NCI-H187 (cell line): ENCODE measurements at places on chromosomes 5 and 9.

- DNase-seq = no peak
Measured at GRCh38 chr9:97386265-97386633, 25.6 kb upstream of the TDRD7 start.

DNA sequence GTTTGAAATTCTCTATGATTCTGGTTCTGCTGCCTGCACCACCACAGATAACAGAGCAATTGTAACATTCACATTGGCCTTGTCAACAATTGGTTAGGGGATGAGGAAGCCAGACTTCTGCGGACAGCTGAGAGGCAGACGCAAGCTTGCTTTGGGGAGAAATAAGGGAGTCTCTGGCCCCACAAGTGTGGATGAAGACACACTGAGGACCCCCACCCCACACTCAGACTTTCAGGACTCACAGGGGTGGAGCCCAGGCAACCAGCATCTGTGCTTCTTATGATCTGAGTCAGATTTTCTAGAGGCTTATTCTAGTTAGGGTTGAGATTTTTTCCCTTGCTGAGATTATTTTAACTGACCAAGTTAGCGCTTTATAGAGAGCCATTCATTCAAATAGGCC lies 140.3 kb upstream of the IRX2 start:
- DNase-seq = no peak

- DNase-seq = no peak
Measured at GRCh38 chr5:76941000-76941399, 11.8 kb upstream of the CRHBP start.

GRCh38 chr9:91682806-91683205 lies 259.2 kb upstream of the NFIL3 start:
- DNase-seq = no peak

DNA sequence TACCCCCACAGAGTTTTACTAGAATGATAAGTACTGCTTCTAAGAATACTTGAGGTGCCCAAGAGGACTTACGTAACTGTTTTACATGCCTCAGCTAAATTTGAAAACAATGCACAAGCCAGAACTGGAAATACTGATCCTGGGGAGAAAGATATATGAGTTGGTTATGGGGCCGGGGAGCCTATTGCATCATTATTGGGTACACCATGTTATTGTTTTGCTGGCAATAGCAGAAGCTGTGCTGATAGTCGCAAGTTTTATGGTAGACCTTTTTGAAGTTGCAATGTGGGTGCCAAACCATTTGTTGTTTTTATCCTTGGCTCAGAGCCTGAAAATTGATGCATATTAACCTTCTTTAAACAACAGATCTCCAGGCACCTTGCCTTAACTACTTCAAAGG lies 108.4 kb upstream of the DHFR start:
- no peak for DNase-seq

DNA sequence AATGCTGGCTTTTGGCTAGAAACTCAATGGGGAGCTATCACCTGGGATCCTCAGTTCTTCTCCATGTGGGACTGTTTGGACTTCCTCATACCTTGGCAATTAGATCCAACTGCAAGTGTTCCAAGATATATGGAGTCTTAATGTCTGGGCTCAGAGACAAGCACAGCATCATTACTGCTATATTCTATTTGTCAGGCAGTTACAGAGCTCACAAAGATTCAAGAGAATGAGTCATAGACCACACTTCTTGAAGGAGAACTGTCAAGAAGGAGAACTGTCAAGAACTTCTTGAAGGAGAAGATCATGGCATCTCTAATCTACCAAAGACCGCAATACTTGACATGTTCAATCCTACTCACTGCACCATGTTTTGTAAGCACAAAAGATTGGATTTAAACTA lies 106.8 kb upstream of the NREP start:
- DNase-seq = no peak

DNA sequence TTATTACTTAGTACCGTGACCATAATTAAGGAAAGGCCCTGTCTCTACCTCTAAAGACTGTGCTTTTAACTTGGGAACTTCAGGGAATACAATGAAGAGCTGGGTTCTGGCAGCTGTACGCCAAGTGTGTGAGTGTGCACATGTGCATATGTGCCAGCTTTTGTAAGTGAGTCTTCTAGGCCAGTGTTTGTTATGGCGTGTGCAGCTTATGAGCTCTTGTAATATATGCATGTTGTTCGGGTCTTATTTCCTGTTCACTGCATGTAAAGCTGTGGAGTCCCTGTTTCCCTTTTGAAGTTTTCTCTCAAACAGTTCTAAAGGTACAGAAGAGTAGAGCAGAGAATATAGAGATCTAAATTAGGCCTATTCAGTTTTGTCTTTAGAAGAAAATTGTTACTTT lies 30.5 kb downstream of the TGFBR1 start:
- no peak for DNase-seq

GRCh38 chr5:174275959-174276358 lies 230.5 kb downstream of the NSG2 start:
- no peak for DNase-seq

- no peak for DNase-seq
Measured at GRCh38 chr5:150122158-150122510, 33.5 kb downstream of the PDGFRB start.

DNA sequence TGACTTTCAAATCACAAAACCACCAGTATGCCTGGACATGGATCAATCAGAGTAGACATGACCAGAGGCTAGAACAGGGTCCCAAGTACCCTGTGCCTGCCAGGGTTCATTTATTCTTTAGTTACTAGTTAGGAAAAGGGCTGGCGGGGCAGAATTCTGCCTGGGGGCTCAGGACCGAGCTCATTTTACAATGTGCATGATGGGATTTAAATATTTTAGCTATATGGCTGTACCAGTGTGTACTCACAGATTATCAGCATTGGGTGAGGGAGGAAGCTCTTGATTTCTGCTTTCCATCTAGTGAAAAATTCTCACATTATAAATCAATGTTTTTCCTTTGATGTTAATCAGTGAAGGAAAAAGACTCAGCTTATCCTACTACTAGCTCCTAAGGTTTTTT lies 1511.1 kb downstream of the EFNA5 start:
- DNase-seq = no peak

DNA sequence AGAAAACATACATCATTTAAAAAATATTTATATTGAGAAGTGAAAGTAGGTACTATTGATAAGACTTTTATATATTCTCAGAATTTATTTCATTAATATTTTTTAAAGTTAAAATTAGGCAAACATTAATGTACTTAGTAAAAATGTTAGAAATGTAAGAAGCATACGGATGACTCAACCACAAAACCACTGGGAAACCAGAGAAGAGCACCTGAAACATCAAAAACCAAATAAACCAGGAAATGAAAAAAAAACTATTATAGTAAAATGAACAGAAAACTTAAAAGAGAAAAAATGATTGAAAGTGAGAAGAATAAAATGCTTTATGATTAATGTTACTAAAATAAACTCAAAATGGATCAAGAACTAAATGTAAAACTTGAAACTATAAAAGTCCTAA lies 233.2 kb upstream of the DAB2 start:
- no peak for DNase-seq

DNA sequence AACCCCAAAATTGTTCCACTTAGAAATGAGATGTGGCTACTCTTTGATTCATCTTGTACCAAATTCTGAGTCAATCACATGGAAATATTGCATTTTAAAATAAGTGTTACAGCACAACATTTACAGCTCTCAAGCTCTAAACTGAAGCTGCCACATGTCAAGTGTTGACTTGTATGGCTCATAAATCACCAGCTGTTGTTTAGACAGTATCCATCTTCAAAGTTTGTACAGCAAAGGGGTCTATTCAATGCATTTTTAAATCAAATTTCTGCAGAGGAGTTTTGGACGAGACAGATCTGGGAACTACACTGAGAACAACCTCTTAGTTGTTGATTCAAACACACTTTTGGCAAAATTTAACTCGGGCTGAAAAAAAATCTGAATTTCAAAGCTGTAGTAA lies 31.4 kb downstream of the CHSY3 start:
- no peak for DNase-seq

DNA sequence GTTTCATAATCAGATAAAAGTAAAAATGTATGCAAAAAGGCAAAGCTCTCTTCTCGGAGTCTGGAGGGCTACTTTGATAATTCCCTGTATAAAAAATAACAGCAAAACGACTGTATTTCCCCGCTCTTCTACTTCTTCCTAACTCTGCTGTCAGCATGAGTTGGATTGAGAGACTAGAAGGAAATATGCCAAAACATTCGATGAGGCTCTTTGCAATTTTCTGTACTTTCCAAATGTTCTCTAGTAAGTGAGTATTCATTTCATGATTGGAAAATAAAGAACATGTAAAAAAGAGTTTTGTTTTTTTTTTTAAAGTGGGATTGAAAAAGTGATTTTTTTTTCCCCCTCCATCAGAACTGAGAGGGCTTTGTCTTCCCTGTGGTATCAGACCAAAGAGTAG lies 677.5 kb downstream of the ACTL7B start:
- DNase-seq = no peak

DNA sequence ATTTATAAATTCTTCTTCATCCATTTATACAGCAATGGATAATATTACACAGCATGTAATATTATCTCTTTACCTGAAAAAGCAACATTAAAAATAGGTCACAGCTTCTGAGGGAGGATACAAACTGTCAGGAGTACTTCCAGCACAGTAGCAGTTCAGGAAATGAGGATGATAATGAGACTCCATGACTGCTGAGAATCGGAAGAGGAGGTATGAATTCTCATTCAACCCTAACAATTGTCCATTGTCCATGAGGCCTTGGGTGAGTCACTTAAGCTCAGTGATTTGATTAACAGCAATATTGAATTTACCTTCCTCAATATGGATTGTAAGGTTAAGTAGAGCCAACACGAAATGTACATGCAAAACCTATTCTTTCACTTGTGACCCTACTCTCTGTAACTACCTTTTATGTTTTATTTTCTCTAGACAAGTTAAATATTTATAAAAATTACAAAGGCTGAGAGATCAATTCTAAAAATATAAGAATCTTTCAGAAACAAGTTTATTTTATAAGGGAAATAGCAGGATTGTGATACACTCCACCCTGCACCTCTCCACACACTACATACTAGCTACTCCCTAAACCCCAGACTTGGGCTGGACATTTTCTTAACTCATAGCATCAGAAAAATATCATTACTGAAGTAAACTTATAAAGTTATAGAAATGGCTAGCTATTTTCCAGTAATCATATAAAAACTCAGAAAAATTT lies 159.1 kb upstream of the ACOT12 start:
- no peak for DNase-seq

DNA sequence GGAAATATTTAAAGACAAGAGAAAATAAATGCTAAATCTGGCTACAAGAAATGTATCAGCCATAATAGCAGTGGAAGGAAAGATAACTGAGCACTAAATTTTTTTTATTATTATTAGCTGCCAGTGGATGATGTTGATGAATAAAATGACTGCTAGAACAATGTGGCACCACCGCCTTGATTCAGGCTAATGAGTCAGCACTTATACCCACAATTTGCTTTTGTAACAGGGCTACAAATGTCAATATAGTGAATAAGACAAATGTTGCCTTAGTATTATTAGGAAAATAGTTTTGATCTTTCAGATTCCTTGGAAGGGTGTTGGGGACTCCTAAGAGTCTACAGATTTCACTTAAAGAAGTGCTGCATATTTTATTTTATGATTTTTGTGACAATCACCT lies 555.2 kb upstream of the GRAMD2B start:
- no peak for DNase-seq

DNA sequence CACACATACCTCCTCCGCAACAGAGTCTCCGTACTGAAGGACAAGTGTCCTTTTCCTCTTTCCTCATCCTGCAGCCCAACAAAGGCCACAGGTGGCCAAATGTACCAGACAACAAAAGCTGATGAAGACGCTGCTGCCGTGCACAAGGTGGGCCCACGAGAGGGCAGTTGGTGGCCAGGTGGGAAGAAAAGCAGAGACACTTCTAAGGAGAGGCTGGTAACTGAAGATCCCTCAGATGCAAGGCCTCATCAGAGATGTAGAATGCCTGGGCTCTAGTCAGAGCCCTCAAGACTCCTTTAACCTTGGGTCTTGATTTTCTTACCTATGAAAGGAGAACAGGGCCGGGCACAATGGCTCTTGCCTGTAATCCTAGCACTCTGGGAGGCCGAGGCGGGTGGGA lies 75.7 kb downstream of the NRG2 start:
- no peak for DNase-seq

GRCh38 chr5:73999297-73999696 lies 373.3 kb downstream of the ARHGEF28 start:
- DNase-seq = no peak

GRCh38 chr5:34490506-34491250 lies 165.4 kb upstream of the RAI14 start:
- DNase-seq = peak; percentile 98

DNA sequence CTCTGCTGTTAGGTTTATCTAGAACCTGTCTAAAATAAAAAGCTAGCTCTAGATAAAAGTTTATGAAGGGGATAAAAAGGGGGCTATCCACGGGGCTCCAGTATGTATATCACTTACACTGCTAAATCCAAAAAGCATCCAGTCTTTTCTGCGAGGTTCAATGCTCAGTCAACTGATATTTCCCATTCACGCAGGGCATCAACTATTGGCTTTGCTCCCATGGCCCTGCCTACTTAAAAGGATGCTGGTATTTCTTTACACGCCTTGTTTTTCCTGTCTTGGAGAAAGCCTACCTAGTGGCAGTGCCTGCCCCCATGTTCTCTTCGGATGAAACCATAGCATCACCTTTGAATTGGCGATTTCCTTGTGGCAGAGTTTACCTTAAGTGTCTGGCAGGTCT lies 8.1 kb downstream of the SPRY4 start:
- no peak for DNase-seq

GRCh38 chr9:126526218-126527108 lies 87.3 kb upstream of the LMX1B start:
- DNase-seq = no peak

- DNase-seq = no peak
Measured at GRCh38 chr5:110335361-110336066, 391.0 kb downstream of the TMEM232 start.

GRCh38 chr5:139664086-139664693 lies 16.0 kb downstream of the CXXC5 start:
- no peak for DNase-seq

DNA sequence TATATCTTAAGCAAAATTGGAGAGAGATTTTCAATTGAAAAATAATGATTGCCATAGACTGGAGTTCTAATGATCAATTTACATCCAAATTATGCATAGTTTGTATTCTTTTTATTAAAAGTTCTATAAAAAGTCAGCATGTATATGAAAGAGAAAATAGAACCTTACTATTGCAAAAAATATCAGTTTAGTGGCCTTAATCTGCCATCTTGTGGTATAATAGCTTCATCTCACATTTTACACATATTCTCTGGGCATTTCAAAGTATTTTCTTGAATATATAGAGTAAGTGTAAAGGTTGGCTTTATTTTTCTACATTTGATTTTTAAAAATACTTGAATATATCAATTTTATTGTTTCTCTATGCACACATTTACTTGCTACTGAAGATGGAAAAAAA lies 1858.6 kb upstream of the CDH9 start:
- no peak for DNase-seq

GRCh38 chr9:92180669-92181181 lies 65.5 kb upstream of the SPTLC1 start:
- no peak for DNase-seq

- no peak for DNase-seq
Measured at GRCh38 chr9:133427658-133428348, 5.6 kb downstream of the ADAMTS13 start.
